Glomerular endothelial cell (primary cell): ENCODE measurements at places on chromosomes 16 and 17. TPM values are rescaled to one million over a fixed set of nuclear protein-coding genes. Genes with fewer than 3 reads are reported as not detected.

Gene KRT12
- total RNA-seq, result not detected in 2 replicates

Gene RNF112
- total RNA-seq, result 0.12 TPM in 1 of 2 replicates, not detected in the other

Gene LAT
- total RNA-seq, result 2.3 and 3.0 TPM in 2 replicates

Gene KRTAP17-1
- not detected in 2 replicates for total RNA-seq

Gene ITGAD
- total RNA-seq, result not detected in 2 replicates
